ENCODE measurements at places on chromosomes 4 and X. TPM values are rescaled to one million over a fixed set of nuclear protein-coding genes. Genes with fewer than 3 reads are reported as not detected.

DNA sequence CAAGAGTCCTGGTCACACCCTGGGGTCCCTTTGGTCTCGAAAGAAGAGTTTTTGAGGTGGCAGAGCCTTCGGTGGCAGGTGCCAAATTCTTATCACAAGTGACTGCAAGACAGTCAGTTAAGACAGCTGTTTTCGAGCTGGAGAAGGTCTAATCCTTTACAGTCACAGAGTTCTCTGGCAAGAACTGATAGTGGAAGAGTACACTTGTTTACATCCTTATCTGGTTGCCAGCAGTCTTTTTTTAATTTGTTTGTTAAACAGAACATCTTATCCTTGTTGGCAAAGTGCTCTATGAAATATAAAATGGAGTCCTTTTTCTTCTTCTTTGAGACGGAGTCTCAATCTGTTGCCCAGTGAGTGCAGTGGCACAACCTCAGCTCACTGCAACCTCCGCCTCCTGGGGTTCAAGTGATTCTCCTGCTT lies 50.4 kb upstream of the ELOVL6 start:
- no peak for ATAC-seq

- no peak for ATAC-seq
Observed at GRCh38 chr4:10345381-10345784, 111.8 kb downstream of the ZNF518B start.

GRCh38 chrX:126770179-126770578 lies 49.4 kb upstream of the PRR32 start:
- ATAC-seq: no peak

- no peak for ATAC-seq
Observed at GRCh38 chrX:151773434-151773833, 38.9 kb downstream of the CNGA2 start.

DNA sequence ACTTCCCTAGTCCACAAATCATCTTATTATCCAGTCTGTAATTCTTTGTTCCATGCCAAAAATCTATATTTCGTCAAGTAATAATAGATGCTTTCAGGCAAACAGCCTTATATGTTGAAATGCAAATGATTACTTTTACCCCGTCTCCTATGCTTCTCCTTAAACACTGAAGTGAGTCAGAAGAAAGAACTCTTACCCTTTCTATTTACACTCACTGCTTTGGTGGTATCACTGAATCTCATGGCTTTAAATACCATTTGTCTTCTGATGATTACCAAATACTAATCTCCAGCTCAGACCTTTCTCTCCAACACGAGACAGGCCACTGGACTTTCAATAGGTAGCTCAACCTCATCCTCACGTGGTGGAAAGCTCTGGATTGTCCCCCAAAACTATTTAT lies 558.1 kb downstream of the IL1RAPL1 start:
- ATAC-seq: no peak

DNA sequence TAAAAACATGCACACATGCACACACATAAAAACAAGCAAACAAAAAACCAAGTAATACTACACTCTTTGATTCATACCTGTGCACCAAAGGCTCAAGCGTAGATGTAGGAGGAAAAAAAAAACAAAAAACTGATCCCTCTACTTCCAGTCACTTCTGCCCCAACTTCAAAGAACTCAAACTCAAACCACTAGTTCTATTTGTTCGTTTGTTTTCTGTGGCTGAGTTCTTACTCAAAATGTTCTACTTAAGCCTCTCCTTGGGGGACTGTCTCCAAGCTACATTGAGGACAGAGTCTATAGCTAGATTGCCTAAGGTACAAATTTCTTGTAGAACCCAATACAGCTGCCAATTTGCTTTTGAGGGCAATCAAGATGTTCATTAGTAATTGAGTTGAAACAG lies 171.0 kb upstream of the ATOH1 start:
- ATAC-seq: no peak

DNA sequence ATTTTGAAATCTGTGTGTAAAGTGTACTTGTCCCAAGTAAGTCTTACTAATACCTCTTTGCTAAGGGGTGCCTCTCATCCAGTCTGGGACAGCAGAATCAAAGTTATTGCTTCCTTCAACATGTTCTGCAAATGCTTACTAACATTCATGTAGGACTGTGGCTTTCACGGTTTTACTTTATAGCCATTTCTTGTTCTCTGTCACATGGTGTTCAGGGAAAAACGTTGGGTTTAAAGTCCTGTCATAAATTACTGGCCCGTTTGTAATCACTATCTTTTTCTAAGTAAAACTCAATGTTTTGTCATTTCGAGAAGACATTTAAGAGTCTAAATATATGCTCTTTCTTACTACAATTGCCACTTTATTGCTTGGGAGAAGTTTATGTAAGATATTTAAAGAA lies 321.1 kb downstream of the STIM2 start:
- ATAC-seq: no peak

DNA sequence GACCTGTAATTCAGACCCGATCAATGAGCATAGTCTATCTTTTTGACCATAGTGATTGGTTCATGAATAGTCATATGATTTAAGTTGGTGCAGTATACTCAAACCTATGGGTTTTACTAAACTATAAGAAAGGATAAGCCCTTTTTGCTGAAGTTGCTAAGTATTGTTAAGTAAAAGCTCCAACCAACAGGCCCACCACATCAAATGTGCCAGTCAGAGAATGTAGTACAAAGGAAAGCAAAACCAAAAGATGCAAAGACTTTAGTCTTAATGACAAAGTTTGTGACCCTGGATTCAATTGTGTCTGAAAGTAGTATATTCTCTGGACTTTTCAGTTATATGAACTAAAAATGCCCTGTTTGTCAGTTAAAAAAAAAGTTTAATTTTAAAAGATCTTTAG lies 208.1 kb upstream of the TET2 start:
- no peak for ATAC-seq

DNA sequence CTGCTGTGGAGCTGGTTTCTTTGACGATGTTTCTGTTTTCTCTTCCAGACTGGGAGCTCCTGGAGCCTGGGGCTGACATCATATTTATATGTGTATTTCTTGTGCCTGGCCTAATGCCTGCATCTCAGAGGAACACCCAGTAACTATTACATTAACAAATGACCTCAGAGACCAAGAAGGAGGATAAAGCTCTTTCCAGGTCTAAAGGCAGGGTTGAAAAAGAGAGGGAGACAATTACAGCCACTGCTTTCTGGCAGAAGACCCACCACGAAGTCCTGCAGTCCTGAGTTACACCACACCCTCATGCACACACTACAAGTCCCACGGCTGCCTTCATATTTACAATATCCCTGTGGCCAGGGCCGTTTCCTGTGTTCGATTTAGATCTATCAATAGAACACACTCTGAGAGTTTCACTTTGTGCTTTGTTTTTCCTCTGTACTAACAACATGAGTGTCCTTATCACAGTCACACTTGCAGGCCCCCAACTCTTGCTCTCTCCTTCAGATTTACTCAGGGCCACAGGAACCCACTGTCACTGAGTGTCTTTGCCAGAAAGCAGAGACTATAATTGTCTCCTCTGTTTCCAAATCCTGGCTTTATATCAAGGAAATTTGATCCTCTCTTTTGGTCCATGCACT lies 535.5 kb downstream of the MID1IP1 start:
- peak; percentile 92 for ATAC-seq

GRCh38 chrX:22329783-22330182 lies 57.1 kb downstream of the CBLL2 start:
- no peak for ATAC-seq

DNA sequence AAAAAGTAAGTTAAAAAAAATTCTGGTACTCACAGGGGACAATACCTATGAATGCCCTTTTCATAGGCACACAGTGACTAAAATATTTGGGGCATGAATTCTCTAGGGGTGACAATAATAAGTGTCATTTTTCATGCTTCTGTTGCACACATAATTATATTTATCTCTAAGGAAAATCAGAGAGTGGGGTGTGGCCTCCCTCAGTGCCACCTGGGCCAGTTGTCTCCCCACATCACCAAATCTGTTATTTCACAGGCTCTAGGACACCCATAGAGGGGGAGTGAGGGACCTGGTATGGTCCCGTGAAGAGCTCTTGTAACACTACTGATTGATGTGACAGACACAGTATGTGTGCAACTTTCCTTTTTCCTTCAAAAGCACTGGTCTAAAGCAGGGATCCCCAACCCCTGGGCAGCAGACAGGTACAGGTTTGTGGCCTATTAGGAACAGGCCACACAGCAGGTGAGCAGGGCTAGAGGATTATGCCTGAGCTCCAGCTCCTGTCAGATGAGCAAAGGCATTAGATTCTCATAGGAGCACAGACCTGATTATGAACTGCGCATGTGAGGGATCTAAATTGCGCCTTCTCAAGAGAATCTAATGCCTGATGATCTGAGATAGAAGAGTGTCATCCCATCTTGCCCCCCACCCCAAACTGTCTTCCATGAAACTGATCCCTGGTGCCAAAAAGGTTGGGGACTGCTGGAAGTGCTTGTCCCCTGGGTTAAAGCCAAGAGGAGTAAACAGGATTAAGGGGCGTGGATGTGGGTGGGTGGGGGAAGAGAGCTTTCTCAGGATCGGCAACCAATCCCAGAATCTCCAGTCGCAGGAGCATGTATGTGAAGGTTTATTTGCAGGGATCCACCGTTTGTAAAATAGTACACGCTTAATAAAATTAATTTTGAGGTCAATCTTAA lies 856 bp downstream of the SLC9B1 start:
- no peak for ATAC-seq

- ATAC-seq: no peak
Observed at GRCh38 chr4:42415281-42415680, 18.0 kb downstream of the SHISA3 start.

- ATAC-seq: no peak
Observed at GRCh38 chr4:179762840-179763239, 2320.6 kb upstream of the AGA start.

Gene PABPC1L2B
- not detected for total RNA-seq

Gene GABRG1
- total RNA-seq: not detected

Gene FDCSP
- not detected for total RNA-seq

Gene ITGB1BP2
- total RNA-seq: 7.4 TPM

Gene PPP1R3F
- 6.6 TPM for total RNA-seq

Gene BEX3
- total RNA-seq: 3.5 TPM
